ENCODE measurements at places on chromosomes 13 and 19.
A peak's percentile ranks its signal among the peaks of the same experiment; 100 is the strongest.

DNA sequence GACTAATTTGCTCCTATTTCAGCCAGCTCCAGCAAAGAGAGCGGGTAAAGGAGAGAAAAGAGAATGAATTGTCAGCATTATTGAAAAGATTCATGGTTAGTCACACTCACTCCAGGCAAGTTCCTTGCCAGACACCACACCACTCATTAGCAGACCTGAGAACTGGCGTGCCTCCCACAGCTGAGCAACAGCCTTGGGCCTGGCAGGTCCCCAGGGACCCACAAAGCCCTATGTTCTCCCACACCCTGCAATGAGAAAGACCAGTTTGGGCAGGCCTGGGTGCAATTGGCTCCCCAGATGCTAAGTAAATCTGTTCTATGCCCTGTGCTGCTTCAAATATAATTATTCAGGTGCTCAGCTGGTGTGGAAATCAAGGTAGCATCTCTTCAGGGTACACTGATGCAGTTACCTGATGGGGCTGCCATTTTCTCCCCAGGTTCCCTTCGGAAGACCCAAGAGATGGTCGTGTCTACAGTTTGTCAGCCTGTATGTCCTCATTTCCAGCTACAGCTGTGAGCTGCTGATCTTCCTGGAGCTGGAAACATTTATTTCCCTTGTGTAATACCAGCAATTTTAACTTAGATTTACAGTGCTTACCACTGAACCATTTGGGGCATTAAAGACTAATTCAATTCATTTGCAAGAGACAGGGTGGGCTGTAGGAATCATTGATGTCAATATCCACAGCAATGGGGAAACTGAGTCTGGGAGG is 405.0 kb downstream of the COG6 start:
- no peak for DNase-seq

DNA sequence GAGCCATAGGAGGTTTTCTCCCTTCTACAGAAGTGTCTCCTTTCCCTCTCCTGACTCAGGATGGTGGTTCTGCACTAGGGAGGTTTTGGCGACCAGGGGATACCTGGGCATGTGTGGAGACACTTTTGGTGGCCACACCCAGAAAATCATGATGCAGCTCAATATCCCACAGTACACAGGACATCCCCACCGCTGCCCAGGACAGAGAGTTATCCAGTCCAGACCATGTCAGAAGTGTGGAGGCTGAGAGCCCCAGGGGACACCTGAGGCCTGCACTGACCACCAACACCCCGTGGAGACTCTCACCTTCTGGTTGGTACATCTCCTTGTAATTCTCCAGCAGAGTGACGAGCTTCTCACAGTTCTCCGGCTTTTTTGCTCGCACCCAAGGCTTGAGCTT is 16.6 kb downstream of the PEG3 start:
- DNase-seq: no peak

DNA sequence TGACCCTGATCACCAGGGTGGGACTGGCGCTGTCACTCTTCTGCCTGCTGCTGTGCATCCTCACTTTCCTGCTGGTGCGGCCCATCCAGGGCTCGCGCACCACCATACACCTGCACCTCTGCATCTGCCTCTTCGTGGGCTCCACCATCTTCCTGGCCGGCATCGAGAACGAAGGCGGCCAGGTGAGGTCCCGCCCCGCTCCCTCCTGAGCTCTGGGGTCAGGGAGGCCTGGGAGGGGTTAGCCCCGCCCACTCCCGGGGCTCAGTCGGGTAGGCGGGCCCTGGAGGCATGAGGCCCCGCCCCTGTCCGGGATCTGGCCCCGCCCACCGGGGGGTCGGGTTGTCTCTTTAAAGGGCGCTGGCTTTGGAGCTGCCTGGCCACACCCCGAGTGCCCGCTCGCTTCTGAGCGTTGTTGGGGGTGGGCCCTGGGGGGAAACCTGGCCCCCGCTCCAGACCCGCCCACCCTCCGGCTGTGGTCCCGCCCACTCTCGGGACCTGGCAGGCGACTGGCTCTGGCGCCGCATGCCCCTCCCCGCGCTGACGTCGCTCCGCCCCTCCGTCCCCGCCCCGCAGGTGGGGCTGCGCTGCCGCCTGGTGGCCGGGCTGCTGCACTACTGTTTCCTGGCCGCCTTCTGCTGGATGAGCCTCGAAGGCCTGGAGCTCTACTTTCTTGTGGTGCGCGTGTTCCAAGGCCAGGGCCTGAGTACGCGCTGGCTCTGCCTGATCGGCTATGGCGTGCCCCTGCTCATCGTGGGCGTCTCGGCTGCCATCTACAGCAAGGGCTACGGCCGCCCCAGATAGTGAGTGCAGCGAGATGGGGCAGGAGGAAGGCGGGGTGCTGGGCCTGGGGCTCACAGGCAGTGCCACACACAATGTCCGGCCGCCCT is 13.1 kb downstream of the DDX39A start:
- DNase-seq: peak; percentile 75

DNA sequence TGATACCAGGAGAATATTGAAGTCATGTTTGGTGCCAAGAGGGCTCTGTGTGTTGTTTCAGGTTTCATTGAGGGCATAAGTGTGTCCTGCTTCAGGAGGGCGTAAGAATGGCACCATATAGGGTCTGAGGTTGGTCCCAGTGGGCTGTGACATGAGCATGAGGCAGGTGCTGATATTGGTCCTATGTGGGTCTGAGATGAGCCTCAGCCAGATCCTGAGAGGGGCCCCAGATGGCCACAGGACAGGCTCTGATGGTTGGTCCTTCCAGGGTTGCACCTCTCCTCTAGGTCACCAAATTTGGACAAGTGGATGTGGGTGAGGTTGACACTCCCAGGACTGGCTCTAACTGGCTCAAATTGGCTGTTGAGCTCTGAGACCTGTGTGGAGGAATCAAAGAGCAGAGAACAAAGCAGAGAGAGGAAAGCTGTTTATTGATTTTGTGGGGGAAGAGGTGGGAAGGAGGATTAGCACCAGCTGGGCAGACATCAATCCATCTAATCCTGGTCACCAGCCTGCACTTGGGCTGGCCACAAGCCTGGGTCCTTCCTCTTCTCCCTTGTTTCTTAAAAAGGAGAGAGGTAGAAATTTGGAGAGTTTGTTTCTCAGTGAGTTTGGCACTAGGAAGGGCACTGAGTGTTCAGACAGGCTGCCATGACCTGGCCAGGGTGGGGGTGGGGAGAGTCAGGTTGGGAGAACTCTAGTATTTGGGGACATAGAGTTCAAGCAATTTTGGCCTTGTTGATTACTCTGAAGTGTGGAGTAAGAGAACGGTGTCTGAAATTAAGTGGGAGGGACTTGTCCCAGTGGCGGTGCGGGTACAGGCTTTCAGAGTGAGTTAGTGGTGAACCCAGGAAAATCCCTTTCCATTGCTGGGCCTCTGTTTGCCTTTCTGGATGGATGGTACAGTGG is 38.7 kb downstream of the CYP2B6 start:
- DNase-seq: no peak

GRCh38 chr19:6651965-6652804 is 17.8 kb downstream of the TNFSF14 start:
- DNase-seq: no peak

DNA sequence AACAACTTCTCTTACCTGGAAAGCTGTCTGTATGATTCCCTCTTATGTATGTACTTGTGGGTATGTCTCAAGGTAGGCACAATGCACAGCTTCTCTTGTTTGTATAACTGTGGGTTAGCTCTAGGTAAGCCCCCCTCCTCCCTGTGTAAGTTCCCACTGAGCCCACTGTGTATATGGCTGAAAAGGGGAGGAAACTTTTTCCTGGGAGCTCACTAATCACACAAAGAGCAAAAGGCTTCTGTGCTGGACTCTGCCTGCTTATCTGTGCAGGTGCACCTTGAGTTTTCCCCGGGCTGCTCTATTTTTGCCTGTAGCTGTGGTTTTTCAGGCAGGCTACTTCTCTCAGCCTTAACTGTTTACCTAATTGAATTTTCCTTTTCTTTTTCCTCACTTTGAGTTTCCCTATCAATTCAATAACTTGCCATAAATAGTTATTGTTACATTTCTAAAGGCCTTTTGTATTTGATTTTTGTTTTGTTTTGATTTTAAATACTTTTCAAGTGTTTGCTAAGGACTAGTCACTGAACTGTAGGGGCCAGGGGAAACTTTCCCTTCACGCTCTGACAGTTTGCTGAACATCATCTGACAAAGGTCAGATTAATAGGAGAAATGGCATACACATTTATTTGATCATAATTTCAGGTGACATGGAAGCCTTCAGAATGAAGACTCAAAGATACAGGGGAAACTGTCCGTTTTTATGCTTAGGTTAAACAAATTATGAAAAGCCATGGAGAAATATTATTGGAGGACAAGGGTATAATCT is 423.5 kb upstream of the ATXN8OS start:
- DNase-seq: no peak

DNA sequence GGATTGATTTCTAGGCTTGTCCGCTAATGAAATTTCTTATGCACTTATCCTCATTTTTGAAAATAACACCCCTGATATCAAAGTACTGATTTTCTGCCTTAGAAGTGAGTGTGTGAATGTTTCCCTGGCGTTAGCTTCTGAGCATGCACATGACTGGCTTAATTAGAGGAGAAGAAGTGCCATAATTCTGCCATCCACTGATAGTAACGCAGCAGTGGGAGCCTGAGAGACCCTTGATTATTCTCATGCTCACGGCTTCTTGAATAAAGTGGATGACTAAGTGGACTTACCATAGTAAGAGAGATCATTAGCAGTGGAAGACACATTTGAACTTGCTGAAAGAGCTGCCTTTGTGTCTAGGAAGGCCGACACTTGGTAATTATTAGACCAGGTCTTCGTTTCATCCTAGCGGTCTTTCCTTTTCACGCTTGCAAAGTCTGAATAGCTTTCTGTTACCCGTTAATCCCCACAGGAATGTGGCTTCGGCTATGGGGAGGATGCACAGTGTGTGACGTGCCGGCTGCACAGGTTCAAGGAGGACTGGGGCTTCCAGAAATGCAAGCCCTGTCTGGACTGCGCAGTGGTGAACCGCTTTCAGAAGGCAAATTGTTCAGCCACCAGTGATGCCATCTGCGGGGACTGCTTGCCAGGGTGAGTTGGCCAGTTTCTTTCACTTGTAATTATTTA is 45.3 kb downstream of the TNFRSF19 start:
- no peak for DNase-seq

DNA sequence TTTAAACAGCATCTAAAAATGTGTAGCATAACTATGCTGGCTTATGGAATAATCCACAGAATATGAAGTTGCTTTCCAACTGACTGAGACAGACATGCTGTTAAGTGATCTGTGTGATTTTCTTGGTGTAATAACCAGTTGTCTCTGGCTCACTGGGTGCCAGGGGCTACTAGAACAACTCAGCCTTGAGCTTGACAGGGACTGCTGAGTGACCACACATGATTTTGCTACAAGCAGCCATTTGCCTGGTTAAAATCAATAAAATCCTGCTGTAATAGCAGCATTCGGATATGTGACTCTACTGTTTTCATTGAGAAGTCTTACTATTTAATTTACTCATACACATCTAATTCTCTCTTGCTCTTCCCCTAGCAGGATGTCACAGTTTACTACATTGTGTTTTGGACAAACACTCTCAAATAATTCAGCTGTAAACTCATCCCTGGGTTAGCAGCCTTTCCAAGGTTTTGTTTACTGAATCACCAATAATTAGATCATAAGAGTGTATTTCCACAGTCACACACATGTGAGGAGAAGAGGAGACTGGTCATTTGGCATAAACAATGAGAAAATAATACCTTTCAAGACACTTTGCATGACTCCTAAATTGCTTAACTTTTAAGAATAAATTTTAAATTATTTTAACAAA is 426.2 kb downstream of the PCDH9 start:
- no peak for DNase-seq

DNA sequence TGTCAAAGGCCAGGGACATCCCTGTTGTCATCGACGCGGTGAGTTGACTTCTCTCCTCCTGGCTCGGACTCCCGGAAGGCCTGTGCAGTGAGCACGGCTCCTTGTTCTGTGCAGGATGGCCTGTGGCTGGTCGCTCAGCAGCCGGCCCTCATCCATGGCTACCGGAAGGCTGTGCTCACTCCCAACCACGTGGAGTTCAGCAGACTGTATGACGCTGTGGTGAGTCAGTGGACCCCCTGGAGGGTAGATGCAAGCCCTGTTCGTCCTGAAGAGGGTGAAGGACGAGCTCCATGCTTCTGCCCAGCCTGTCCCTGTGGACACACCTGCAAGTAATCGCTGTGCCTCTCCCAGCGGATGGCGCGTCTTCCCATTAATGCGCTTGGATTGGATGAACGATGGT is 19.2 kb downstream of the NAXD start:
- no peak for DNase-seq

DNA sequence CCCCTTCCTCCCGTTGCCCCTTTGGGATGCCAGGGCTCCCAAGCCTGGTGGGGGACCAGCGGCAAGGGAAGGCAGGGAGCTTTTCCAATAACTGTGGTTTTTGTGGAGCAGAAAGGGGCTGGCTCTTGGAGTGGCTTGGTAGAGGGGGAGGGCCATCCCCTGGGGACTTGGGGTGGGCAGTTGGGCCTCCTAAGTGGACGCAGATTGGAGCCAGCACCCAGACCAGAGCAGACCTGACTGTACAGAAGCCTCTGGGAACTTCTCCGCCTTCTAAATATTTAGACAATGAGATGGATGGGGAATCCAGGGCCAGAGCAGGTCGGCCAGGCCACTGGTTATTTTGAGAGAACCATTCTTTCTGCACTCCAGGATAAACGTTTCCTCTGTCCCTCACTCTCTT is 4.2 kb downstream of the PTGIR start:
- no peak for DNase-seq

DNA sequence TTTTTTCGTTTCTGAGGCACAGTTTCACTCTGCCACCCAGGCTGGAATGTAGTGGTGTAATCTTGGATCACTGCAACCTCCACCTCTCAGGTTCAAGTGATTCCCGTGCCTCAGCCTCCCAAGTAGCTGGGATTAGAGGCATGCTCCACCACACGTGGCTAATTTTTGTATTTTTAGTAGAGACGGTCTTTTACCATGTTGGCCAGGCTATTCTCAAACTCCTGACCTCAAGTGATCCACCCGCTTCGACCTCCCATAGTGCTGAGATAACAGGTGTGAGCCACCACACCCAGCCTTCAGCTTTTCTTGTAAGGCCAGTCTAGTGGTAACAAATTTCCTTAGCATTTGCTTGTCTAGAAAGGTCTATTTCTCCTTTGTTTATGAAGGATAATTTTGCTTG is 46.2 kb downstream of the ZNF568 start:
- no peak for DNase-seq

DNA sequence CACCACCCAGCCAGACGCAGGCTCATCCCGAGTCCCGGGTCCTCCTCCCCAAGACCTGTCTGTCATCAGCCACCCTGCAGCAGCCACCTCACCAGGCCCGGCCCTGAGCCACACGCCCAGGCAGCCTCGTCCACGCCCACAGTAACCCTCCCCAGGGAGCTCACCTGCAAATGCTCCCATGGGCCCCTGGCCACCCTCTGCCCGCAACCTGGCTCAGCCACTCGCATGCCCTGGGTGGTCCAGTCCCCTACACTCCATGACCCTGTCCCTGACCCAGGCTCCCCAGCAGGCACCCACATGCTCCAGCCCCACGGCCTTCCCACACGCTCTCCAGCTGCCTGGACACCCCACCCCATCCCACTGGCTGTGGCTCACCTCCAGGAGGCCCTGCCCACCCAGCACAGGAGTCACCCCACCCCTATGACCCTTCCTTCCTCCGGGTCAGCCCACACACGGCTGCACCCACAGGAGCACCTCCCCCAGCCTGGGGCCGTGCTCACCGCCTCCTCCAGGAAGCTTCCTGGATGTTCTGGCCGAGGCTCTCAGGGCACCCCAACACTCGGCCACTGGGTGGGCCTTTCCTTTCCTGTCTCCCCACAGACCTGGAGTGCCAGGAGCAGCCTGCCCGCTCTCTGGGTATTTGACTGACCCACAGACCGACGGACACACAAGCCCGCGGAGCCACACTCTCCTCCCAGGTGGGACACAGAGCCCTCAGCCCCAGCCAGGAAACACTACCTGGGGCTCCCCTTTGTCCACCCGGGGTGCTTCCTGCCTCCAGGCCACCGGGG is 3.6 kb downstream of the TMEM259 start:
- DNase-seq: no peak

- no peak for DNase-seq
Measured at GRCh38 chr13:44063881-44064280, 184.2 kb downstream of the LACC1 start.

Measured in stimulated activated CD8-positive, alpha-beta memory T cell treated with anti-CD3 and anti-CD28 coated beads, Interleukin-7, amount 100 ng/mL, for 1 hour (primary cell).